Natural killer cell (primary cell): ENCODE measurements at places on chromosomes 4 and X. TPM values are rescaled to one million over a fixed set of nuclear protein-coding genes. Genes with fewer than 3 reads are reported as not detected.

GRCh38 chr4:17780501-17781299, 721 bp downstream of the FAM184B start:
- no peak for DNase-seq

DNA sequence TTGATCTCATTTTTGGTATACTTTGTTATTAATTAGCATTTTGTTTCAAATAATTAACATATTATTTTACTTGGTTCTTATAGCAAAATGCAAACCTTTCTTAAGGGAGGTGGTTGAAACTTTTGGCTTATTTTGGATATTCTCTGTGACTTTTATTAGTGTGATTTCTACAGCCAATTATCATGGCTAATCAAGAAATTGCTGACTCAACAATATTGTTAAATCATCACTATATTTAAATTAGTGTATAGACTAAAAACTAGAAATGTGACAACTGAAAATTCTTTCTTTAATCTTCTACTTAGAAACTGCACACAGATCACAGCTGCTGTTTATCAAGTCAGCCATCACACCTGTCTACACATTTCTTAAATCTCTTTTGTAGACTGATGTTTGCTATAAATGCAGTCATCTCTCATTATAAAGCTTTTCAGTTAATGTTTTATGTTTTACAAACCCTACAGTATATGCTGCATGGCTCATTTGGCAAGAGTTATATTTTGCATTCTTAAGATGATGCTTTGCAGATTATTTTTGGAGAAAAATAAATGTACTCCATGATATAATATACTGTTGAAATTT, 389.8 kb upstream of the PCDH10 start:
- no peak for DNase-seq

- DNase-seq, result no peak
Measured at GRCh38 chr4:73055241-73055897, 14.1 kb downstream of the COX18 start.

- no peak for DNase-seq
Measured at GRCh38 chr4:150656891-150657290, 74.9 kb downstream of the MAB21L2 start.

- DNase-seq, result no peak
Measured at GRCh38 chr4:161496-162284, 37.4 kb downstream of the ZNF718 start.

GRCh38 chr4:111635646-111636045, 509.6 kb upstream of the FAM241A start:
- DNase-seq, result no peak

DNA sequence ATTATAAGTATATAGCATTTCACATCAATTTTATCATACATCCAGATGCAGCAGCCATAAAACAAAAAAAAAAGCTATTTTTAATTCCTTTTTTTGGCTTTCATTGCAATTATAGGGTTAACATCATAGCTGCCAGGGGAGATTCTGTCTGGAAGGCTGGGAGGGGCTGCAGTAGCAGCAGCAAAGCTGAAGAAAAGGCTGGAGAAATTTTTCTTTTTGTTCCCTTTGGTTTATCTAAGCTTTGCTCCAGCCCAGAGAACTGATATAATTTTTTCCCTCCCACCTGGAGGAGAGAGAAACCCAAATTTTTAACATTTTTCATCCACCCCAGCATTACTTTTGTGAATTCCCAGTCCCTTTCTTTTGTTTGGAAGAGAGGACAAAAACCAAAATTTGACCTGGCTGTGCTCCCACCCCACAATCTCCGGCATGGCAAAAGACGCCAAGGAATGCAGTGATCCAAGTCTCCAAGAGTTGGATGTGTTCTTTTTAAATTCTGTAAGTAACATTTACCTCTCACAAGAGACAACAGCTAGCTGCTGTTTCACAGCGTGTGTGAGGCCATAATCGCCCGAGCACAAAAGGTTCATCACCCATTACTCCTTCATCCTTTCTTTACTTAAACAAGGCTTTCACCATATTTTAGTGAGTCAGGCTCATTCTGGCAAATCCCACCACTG, 25.1 kb upstream of the FAM156A start:
- DNase-seq, result no peak

DNA sequence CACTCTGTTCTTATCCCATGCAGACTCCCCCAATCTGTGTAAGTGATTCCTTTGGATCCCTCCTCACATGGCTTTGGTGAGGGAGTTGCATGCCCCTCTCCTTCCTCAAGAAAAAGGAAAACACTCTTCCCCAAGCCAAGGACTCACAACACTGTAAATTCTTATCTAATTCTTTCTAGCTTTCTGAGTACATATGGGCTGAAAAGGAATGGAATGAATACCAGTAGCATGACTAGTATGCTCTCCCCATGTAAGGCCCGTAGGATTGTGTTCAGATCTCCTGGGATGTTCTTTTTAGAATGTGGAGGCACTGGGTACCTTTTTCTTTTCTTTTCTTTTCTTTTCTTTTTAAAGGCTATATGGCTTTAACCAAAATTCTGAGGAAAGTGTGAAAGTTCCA, 17.0 kb upstream of the MAGED1 start:
- no peak for DNase-seq

DNA sequence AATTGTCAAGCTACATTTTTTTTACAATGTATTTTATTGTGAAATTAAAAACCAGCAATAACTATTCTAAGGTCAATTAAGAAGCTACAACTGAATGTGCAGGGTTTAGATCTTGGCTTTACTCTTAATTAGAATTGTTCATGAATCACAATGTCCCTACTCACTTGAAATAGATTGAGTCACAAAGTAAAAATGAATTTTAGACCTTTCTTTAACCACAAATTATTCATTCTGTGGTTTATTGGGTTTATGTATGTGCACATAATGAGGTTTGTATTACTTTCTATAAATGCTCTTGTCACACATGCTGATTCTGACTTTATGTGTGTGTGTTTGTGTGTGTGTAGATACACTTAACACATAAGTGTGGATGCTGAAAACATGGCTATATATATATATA, 647.0 kb upstream of the AADAT start:
- no peak for DNase-seq

DNA sequence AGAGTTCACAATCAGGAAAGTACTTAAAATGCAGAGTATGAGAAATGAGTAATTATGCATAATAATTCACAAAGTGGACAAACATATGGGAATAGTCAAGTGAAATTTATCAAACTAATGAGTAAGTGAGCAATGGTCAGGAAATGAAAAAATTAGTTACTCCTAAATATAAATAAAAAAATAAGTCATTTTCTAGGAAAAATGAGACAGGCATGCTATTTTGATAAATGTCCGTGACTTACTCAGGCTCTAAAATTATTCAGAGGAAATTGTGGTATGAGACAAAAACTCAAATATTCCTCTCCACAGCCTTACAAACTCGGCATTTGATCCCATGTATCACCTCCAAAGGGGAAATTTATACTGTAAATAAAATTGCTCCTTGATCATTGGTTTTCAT, 181.2 kb downstream of the COX18 start:
- DNase-seq, result no peak

GRCh38 chr4:172270397-172270796, 457.2 kb downstream of the GALNTL6 start:
- no peak for DNase-seq

- no peak for DNase-seq
Measured at GRCh38 chrX:95117556-95117955, 1443.5 kb downstream of the FAM133A start.

- no peak for DNase-seq
Measured at GRCh38 chrX:50860518-50860917, 46.5 kb upstream of the SHROOM4 start.

The CT83 gene
- total RNA-seq, result not detected

The FRAS1 gene
- 0.15 TPM for total RNA-seq

The XAGE1A gene
- total RNA-seq, result not detected

The CHRNA9 gene
- total RNA-seq, result not detected
